ENCODE measurements at places on chromosomes 6 and 20.

DNA sequence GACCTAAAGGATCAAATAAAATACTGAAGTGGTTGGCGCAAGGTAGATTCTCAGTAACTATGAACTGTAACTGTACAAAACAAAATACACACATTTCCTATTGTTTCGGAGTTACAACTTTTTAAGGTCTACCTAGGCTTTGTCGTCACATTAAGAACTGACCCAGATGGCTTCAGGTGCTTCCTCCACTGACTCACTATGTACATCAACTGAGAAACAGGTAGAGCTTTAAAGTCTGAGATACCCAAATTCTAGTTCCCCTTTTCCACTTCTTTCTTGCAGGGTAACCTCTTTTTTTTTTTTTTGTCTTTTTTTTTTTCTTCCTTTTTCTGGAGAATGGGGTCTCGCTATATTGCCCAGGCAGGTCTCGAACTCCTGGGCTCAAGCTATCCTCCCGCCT is 5.5 kb downstream of the SNRPB start:
- no peak for DNase-seq

- no peak for DNase-seq
Measured at GRCh38 chr6:46393161-46393939, 97.9 kb downstream of the RCAN2 start.

DNA sequence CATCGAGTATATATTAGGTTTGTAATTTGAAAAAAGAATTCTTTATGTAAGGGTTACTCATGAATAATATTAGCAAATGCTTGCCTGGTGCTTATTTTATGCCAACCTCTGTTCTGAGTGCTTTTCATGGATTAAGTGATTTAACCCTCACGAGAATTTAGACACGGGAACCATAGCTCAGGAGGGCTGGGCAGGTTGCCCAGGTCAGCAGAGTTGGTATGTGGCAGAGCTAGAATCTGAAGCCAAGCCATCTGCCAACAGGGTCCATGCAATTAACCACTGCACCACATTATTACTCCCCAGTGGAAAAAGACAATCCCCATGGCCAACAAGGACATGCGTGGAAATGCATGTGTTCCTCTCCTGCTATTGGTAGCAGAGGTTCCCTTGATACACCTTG is 345.6 kb downstream of the CDC5L start:
- DNase-seq: no peak

DNA sequence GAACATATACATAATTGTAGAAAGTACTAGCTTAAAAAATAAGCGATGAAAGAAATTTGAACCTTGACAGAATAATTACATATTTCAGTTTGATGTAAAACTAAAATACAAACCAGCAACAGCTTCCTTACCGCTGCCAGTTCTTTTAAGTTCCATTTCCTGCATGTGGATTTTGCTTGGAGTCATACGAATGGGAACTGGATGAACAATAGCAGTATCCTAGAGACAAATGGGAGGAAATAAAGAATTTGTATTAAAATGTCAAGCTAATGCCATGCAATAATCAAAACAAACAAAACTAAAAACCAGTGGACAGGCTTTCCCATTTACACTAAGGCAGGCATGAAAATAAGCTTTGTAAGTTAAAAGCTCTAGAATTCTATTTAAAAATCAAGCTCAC is 67.1 kb downstream of the REPS1 start:
- no peak for DNase-seq

DNA sequence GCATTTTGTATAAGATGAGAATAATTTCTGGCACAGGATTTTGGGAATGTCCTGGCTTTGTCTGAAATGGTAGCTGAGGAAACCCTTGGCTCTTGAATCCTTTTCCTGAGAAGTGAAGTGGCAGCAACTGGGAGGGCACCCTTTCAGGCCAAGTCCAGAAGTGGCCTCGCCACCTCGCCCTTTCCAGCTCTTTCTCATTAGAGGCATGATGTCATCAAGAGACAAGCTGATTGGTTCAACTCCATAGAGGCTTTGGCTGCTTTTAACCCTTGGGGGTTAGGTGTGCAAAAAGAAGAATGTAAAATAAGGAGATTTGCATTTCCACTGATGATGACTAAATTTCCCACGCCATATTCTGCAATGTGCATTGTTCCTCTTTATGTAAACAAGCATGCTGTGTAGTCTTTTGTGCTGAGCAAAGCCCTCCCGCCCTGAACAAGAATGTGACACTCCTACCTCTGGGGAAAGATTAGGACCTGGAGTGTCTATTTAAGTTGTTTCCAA is 116.5 kb downstream of the TCP11 start:
- DNase-seq: no peak

GRCh38 chr6:25944688-25945574 is 14.4 kb upstream of the SLC17A2 start:
- no peak for DNase-seq

- no peak for DNase-seq
Measured at GRCh38 chr6:99344289-99344688, 5.2 kb downstream of the FAXC start.

GRCh38 chr6:106628658-106629102 is 618 bp downstream of the RTN4IP1 start:
- DNase-seq: no peak

GRCh38 chr6:7169296-7169721 is 61.5 kb downstream of the RREB1 start:
- no peak for DNase-seq

GRCh38 chr20:61373956-61374545 is 122.0 kb downstream of the CDH4 start:
- no peak for DNase-seq

DNA sequence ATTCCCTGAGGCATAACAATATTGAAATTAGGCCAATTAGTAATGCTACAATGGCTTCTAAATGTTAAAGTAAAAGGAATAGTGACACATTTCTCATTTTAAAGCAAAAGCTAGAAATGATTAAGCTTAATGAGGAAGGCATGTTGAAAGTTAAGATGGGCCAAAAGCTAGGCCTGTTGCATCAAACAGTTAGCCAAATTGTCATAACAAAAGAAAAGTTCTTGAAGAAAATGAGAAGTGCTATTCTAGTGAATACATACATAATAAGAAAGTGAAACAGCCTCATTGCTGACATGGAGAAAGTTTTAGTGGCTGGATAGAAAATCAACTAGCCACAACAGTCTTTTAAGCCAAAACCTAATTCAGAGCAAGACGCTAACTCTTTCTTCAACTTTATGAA is 12.9 kb downstream of the OR2A4 start:
- no peak for DNase-seq

DNA sequence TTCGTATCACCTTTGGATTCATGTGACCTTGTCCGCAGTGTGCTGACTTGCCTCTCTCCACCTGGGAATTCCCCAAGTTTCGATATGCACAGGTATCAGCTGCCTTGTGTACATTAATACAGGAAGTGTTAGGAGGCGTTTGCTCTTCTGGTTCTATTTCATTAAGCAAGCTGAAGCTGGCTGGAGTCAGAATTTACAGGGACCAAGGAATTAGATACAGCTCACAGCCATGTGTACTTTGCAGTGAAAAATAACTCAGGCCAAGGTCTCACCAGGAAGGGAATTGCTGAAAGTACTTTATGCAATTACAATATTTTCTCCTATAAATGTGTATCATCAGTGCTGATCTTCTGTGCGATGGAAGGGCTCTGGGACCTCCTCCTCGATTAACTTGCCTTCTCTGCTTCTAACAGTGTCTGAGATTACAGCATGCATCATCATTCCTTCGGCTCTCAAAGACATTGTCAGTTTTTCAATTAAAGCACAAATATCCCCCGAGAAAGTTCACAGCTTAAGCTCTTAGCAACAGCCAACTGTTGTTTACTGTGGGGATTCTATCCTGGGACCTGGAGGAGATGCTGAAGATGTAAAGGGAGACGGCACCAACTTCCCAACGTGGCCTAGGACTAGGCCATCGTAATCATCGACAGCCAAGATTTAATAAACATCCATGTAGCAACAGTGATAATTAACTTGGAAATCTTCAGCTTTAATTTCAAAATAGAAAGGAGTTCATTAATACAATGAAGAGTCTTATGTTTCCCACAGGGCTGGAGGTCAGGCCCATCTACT is 13.8 kb upstream of the TIAM2 start:
- no peak for DNase-seq

DNA sequence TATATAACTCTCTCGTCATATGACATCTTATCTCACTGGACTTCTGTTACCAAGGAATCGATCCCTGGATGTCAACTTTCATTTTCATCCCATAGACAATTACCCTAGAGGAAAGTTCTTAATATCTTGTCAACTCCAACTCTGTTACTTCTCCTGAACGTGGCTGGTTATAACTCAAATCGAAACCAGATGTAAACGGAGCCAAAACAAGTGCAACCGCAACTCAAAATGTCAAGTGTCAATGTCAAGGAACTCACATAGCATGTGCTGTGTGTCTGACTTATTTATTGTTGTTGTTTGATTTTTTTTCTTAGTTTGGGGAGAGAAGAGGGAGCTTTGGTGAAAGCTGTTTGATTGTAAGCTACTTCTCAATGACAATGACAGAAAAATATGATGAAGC is 108.6 kb downstream of the VIP start:
- no peak for DNase-seq

DNA sequence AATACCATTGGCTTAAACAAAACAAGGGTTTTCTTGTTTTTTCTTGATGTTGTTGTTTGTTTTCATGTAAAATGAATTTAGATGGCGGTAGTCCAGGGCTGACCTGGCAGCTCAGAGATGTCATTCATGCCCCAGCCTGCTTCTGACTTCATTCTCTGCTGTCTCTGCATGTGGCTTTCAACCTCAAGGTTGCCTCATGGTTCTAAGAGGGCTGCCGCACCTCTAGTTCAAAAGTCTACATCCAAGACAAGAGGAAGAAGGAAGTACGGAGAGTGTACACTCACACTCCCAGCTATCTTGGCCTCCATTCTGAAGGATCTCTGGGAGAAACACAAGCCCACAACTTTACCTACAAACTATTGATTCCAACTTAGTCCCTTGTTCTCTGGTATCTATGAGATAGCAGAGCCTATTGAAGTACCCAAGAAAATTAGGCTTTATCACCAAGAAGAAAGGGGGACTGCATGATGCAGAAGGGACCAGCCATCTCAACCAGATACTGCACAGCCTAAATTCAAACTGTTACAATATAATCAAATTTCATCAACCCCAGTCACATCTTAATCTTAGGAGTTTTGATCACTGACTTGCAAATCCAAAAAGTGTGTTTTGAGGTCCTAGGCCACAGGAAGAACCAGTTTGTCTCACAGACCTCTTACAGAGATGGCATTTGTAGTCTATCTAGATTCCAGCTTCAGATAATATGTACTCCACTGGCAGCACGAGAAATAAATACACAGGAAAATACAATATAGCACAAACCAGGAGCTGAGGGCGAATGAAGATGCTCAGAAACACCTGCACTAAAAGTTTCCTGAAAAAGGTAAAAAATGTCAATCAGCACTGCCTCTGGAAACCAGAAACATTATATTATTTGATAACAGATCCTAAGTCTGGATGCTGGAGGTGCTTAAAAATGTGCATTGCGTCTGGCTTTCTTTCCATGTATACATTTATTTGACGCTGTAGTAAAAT is 866 bp upstream of the BTN3A3 start:
- no peak for DNase-seq

DNA sequence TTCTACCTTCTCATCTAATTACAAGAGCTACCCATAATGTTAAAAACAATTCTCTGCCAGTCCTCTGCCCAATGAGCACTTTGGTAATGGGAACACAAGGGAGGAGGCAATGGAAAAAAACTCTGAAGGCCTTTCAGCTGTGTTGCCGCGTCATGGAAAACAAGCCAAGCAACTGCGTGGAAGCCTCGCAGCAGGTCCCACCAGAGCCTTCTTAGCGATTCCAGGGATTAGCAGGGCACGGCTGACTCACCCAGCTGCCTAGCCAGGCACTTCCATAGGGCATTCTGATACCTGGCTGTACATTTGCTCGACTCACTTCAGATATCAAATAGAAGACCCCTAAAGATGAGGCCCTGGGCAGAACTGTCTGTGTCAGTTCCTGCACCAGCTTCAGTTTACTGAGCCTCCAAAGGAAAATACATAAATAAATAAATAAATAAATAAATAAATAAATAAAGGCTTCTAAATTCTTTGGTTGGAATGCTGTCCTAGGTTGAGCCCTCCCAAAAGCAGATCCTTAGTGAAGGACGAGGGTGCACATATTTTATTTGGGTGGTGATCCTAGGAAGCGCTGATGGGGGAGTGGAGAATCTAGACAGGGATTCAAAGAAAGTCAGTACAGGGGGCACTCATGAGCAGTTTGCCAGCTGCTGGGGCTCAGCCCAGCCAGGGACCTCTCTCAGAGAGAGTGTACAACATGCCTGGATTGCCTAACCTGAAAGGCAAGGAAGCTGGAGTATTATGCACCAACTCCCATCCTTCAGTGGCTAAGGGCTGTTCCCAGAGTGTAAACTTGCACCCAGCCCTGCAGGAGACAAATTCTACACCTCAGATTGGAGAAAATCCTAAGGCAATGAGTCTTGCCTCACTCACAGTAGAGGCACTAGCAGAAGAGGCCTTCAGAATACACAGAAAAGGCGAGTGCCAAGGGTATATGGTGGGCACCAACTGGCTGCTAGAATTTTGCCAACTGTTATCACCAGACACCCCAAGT is 18.2 kb downstream of the SNAP25 start:
- no peak for DNase-seq

- DNase-seq: no peak
Measured at GRCh38 chr20:19025430-19026120, 186.9 kb upstream of the SLC24A3 start.

DNA sequence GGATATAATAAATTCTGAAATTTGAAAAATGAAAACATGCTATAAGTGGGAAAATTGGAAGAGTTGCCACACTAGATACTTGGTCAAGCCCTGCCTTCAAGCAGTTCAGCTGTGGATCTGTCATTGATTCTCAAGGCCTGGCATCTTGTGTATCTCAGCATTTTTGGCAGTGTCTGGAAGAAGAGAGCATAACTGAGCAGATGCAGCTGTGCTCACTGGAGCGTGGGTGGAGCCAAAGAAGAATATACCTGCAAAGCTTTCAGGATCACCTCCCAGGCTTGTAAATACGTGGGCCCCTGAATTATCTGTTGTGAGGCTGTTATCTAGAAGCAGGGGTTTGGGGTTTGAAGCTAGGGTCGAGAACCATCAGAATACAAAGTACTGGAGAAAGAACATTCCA is 31.3 kb upstream of the CHD6 start:
- DNase-seq: no peak

GRCh38 chr6:157278171-157278570 is 45.1 kb downstream of the TMEM242 start:
- no peak for DNase-seq

- DNase-seq: no peak
Measured at GRCh38 chr6:52843605-52844004, 3.0 kb upstream of the GSTA5 start.

GRCh38 chr6:168695701-168696100 is 254.7 kb downstream of the SMOC2 start:
- no peak for DNase-seq

DNA sequence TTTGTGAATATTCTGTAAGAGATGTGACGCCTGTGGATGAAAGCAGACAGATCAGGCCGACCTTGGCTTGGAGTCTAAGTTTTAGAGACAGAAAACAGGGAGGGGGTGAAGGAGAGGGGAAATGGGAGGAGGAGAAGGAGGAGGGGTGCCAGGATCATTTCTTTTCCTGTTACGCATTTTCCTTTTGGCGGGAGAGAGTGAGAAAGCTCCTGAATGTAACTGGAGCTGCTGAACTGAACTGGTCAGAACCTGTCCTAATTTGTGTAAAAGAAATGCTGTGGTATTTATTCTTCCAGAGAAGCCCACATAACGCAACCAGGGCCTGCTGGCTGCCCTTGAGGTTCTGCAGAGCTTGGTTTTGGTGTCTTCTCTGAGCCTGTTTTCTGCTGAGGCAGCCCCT is 41.9 kb downstream of the UTRN start:
- DNase-seq: no peak

- DNase-seq: no peak
Measured at GRCh38 chr6:89452281-89452680, 19.3 kb downstream of the ANKRD6 start.
